ENCODE measurements at places on chromosomes 12 and 14.
A peak's percentile ranks its signal among the peaks of the same experiment; 100 is the strongest.

- DNase-seq, result no peak
These were observed 365.1 kb downstream of the ATP23 start for GRCh38 chr12:58306266-58307000.

- no peak for DNase-seq
These were observed 4.1 kb upstream of the PIK3C2G start for GRCh38 chr12:18257251-18257650.

DNA sequence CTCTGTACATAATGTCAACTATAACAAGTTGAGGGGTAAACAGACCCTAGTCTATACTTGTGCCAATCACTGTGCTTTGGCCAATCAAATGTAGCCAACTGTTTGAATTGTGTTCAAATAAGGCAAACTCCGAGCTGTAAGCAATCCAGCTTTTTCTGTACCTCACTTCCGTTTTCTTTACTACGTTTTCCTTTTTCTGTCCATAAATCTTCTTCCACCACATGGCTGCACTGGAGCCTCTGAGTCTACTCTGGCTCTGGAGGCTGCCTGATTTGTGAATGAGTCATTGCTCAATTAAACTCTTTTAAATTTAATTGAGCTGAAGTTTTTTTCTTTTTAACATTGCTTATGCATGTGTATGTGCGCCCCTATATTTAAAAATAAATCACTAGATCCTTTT lies 29.7 kb downstream of the CLEC1A start:
- DNase-seq, result no peak

GRCh38 chr14:67881225-67881624 lies 61.6 kb downstream of the RAD51B start:
- DNase-seq, result no peak

GRCh38 chr14:45181329-45181728 lies 45.6 kb downstream of the FANCM start:
- DNase-seq, result no peak

- no peak for DNase-seq
These were observed 23.8 kb downstream of the DNM1L start for GRCh38 chr12:32702946-32703345.

GRCh38 chr14:49553106-49553505 lies 33.1 kb downstream of the RPS29 start:
- no peak for DNase-seq

GRCh38 chr12:19129486-19130223 lies at the start of gene PLEKHA5:
Gene PLEKHA5, plus strand, starts transcription at chr12:19129733. Its CDS starts 67 bp downstream, at chr12:19129800.
- DNase-seq, result peak; percentile 62

GRCh38 chr12:25347716-25348592 lies 97.2 kb upstream of the KRAS start:
- no peak for DNase-seq

- no peak for DNase-seq
These were observed 148.6 kb upstream of the VASH1 start for GRCh38 chr14:76612654-76613053.

DNA sequence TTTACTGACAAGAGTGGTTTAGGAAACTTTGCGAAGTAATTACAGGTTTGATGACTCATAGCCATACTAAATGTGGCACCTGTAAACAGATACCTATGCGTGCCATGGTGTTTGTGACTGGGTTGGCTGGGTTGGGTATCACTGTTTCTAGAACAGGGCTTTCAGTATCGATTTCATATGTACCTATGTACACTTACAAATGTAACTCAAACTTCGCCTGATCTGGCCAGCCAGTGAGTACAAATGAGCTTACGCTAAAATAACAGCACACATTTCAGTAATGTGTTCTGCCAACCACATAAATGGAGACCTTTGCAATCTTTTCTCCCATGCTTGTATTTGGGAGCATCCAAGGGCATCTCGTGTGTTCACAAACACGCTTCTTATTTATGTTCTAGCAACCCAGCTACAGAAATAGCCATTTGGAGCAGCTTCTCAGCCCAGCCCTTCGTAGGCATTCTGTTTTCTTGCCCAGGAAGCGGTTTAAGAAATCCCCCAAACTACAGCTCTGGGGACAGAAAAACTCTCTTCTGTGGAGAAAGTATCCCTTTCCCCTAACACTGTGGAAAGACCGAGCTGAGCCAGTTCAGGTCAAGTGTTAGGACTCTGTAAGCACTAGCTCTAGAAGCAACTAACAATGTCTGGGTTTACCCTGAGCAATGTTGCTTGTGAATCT lies 42.3 kb upstream of the MDM1 start:
- DNase-seq, result no peak

DNA sequence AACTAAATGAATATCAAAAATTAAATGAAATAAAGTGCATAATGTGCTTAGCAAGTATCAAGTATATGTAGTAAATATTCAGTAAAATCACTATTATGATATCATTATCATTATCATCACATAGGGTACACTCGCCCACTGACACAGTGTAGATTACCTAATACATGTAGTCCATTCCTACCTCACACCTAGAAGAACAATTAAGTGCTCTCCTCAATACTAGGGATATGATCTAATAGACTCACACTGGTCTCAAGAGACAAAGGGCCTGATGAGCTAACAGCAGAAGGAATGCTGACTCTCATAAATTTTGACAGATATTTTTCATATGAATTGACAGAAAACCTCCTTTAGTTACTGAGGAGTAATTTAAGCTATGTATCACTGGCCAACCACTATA lies 29.1 kb downstream of the FSCB start:
- DNase-seq, result no peak

- DNase-seq, result no peak
These were observed 592.7 kb downstream of the ETNK1 start for GRCh38 chr12:23217667-23218066.

DNA sequence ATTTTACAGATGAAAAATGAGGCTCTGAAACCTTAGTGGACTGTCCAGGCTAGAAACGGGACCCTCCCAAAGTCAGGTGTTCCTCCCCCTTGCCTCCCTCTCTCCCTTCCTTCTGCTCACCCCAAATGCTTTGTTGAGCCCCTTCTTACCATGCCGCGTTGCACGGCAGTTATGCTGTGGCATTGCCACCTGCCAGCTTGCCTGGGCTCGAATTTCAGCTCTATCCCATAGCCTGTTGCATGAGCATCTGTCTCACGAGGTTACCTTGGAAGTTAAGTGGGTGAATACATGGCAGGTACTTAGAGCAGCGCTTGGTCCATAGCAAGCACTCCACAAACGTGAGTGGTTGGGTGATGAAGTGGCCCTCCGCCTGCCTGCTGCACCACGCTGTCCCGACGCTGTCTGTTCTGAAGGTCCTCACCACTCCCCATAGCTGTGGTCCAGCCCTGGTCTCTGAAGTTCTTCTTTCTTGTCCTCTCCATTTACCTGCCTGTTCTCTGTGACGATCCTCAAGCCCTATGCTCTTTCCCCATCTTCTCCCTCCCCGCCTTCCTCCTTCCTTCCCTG lies 269.9 kb downstream of the CACNA1C start:
- DNase-seq, result no peak

DNA sequence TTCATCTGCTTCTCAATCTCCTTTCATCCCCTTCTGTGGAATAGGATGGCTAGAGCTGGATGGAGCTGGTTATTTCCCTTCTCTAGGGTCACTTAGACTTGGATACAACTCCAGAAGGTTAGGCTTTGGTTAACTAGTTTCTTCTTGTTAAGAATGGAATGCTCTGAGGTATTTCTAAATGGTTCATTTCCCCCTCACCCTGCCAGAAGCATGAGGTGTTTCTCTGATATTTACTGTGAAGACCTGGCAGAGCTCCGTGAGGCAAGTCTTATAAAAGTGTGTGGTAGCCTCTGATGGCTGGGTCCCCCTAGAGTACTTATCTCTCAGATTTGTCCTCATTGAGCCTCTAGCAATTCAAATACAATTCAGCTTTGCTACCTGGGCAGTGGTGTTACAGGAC lies 207.9 kb downstream of the SLC16A7 start:
- DNase-seq, result no peak

- no peak for DNase-seq
These were observed 89.0 kb upstream of the BCL11B start for GRCh38 chr14:99360774-99361595.

GRCh38 chr12:132582582-132583410 lies 27.6 kb downstream of the LRCOL1 start:
- DNase-seq, result no peak

DNA sequence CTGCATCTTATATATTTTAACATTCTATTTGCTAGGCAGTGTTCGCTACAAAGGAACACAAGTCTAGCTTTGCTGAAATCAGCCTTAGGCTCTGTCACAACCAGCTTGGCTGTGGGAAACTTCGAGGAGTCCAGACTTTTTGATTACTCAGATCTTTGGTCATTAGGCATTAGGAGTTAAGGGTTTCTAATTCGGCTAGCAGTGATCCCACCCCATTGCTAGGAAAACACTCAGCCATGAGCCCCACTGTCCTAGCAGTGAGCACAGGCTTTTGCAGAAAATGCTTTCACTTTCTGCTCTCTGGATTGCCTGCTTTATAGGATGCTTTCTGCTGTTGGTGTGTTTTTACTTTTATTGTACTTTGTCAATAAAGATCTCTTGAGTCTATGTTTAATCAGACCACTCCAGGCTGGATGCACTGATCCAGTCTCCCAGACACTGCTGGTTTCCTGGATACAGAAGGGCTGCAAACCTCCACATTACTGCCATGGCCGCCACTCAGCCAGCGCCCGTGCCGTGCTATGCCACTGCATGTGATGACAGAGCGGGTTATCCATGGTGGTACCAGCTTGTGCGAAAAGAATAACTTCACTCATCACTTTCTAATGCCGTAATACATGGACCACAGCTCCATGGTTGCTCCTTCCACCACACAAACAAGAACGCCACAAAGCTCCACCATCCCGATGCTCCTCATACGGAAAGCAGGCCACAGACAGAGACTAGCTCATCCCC lies 41.0 kb upstream of the PYGL start:
- DNase-seq, result peak; percentile 29

GRCh38 chr12:40892528-40892927 lies 200.3 kb downstream of the CNTN1 start:
- no peak for DNase-seq

- no peak for DNase-seq
These were observed 889 bp upstream of the IFT43 start for GRCh38 chr14:75984674-75985073.

- DNase-seq, result no peak
These were observed 82.1 kb upstream of the TRAF3 start for GRCh38 chr14:102695167-102695555.

- no peak for DNase-seq
These were observed 363.0 kb upstream of the FKBP4 start for GRCh38 chr12:2431810-2432209.

GRCh38 chr12:19186722-19187661 lies 57.5 kb downstream of the PLEKHA5 start:
- no peak for DNase-seq

DNA sequence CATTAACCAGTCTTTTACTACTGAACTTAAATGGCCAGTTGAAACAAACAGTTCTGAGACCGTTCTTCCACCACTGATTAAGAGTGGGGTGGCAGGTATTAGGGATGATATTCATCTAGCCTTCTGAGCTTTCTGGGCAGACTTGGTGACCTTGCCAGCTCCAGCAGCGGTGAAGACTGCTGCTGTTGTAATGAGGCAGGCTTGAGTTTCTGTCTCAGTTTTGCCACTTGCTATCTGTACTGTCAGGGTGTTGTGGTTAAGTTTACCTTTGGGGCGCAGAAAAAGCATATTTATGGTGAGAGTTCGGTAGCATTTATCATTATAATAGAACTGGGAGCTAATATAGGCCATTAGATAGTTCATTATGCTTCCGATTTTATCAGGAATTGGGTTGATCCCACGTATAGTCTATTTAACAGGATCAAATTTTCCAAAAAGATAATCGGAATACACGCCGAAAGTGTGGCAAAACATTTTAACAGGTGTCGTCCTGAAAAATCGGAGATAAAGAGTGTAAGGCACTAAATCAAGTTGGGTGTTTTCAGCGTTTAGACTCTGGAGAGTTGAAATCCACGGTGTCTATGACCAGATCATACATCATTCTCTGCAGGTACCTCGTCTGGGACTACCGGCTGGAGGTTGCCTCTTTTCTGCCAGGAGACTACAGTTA lies 688 bp upstream of the NECAP1 start:
- DNase-seq, result no peak

- no peak for DNase-seq
These were observed 43.5 kb downstream of the COX16 start for GRCh38 chr14:70315942-70316341.

- DNase-seq, result no peak
These were observed 9.0 kb downstream of the PHETA1 start for GRCh38 chr12:111359914-111360276.

GRCh38 chr12:127785986-127786590 lies 480.9 kb upstream of the TMEM132C start:
- DNase-seq, result no peak

DNA sequence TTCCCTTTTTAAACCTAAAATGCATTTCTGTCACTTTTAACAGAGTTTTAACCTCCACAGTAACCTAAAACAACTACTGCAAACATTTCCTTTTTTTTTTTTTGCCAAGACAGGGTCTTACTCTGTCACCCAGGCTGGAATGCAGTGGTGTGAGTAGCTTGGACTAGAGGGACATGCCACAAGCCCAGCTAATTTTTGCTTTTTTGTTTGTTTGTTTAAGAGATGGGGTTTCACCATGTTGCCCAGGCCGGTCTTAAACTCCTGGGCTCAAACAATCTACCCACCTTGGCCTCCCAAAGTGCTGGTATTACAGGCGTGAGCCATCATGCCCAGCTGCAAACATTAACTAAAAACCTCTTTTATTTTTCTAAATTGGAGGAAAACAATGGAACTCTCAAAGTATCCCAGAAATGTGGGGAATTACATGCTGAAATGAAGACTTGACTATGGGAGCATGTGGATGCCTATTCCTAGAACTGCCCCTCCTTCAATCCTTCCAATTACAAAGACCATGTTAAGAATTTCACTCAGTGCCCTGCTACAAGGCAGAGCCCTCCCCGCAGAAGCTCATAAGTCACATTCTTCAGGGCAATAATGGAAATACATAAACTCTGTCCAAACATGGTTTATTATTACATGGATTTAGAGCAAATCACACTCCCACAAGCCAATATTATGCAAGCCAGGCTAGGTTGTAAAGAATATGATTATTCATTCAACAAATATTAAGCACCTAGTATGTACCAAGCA lies 66.9 kb downstream of the C12orf56 start:
- DNase-seq, result no peak

GRCh38 chr12:128949086-128949485 lies 95.8 kb downstream of the GLT1D1 start:
- no peak for DNase-seq

- no peak for DNase-seq
These were observed 11.3 kb upstream of the SLC5A8 start for GRCh38 chr12:101221301-101221700.

All from hypothalamus (tissue), 51 donors.